Endothelial cell (in vitro differentiated cells): ENCODE measurements at places on chromosomes 3 and 15. TPM values are rescaled to one million over a fixed set of nuclear protein-coding genes. Genes with fewer than 3 reads are reported as not detected.

MCCC1 gene
- 19.8 TPM for total RNA-seq

FEZF2 gene
- not detected for total RNA-seq

MYH15 gene
- 0.23 TPM for total RNA-seq

SYNM gene
- 1.7 TPM for total RNA-seq

DNA sequence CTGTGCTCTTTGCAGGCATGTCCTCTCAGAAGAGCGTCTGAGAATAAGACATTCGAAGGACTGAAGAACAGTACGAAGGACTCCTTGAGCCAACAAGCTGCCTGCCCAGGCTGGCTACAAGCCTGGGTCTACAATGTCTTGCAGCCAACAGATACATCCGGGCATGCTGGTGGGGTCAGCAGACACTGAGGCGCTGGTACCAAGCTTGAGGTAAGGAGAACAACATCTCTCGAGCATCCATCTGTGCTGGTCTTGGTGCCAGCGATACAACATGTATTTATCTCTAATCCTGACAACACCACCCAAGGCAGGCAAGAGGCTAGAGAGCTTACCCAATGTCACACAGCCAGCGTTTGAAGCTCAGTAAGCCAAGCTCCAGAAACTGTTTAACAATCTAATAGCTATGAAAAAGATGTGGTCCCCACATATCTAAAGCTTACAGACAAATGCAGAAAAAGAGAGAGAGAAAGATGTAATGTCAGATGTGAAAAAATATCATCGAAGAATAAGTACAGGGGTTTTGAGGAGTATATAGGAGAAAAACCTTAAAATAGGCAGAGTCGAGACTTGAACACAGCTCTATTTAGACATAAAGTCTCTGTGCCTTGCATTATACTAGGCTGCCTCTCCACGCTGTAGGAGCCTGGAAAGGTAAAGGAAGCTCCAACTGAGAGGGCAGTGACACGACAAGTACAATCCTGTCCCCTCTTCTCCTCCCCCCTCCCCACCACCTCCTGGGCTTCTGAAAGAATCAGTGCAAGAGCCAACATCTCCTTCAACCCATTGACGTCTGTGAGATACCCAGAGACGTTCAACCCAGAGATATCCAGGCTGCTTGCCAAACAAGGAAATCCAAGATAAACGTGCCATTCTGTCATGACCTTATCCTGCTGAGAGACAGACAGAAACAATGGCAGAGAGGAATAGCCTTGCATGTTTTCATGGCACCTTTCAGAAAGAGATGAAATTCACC lies 39.4 kb downstream of the WWTR1 start:
- no peak for DNase-seq
- H3K4me3 ChIP-seq: peak overlapping the region; percentile 54
- peaks cover 6% of the 10 kb centered on the region for H3K27me3 ChIP-seq

- H3K27me3 ChIP-seq: peaks cover 5% of the 10 kb centered on the region
- no peak overlapping the region for H3K4me3 ChIP-seq
- DNase-seq: no peak
- H3K36me3 ChIP-seq: peaks cover 17% of the 10 kb centered on the region
- H3K4me1 ChIP-seq: peaks cover 53% of the 10 kb centered on the region
Observed at GRCh38 chr15:77457191-77457904, 36.7 kb downstream of the HMG20A start.

- H3K27ac ChIP-seq: no peak overlapping the region
- no peaks in the 10 kb centered on the region for H3K36me3 ChIP-seq
- H3K27me3 ChIP-seq: peaks cover 2% of the 10 kb centered on the region
- no peaks in the 10 kb centered on the region for H3K4me1 ChIP-seq
Observed at GRCh38 chr15:96720251-96720650, 389.8 kb downstream of the NR2F2 start.

GRCh38 chr15:55366981-55367380 lies 41.2 kb downstream of the CCPG1 start:
- no peaks in the 10 kb centered on the region for H3K27me3 ChIP-seq
- peaks cover 3% of the 10 kb centered on the region for H3K4me1 ChIP-seq
- no peak for DNase-seq
- no peaks in the 10 kb centered on the region for H3K36me3 ChIP-seq
- no peak overlapping the region for H3K27ac ChIP-seq
- H3K4me3 ChIP-seq: no peak overlapping the region

DNA sequence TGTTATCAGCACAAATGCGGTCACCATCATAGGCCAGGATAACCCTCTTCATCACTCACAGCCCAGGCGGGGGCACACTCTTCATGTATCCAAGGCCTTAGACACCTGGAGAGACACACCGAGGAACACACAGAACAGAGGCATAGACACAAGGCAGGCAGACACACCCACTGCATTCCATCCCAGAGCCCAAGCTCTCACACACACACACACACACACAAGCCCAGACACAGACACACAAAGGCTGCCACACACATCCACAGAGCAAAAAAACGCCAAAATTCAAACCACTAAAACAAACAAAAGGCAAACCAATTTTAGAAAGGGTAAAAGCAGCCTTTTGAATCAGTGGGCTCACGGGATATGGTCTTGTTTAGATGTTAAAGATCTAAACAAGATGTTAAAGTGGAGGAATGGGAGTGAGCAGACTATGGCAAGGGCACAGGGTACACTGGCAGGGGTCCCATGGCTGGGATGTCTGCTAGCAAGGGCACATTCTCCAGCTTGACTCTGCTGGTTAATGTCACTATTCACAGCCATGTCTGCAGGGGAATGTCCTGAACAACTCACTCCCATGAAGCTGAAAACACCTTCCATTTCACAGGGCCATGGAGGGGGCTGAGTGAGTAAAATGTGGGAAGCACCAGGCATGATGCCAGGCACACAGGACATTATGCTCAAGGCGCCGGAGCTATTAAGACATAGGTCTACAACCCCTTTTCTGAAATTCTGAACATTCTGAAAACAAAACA lies 14.9 kb upstream of the CRABP1 start:
- H3K36me3 ChIP-seq: peaks cover 3% of the 10 kb centered on the region
- peaks cover 5% of the 10 kb centered on the region for H3K27me3 ChIP-seq
- no peak overlapping the region for H3K4me3 ChIP-seq
- H3K4me1 ChIP-seq: peaks cover 20% of the 10 kb centered on the region

GRCh38 chr3:66380200-66380932 lies 120.5 kb downstream of the LRIG1 start:
- peaks cover 41% of the 10 kb centered on the region for H3K36me3 ChIP-seq
- H3K27me3 ChIP-seq: peaks cover 7% of the 10 kb centered on the region
- no peak overlapping the region for H3K27ac ChIP-seq
- H3K4me1 ChIP-seq: no peaks in the 10 kb centered on the region
- DNase-seq: no peak
- no peak overlapping the region for H3K4me3 ChIP-seq

DNA sequence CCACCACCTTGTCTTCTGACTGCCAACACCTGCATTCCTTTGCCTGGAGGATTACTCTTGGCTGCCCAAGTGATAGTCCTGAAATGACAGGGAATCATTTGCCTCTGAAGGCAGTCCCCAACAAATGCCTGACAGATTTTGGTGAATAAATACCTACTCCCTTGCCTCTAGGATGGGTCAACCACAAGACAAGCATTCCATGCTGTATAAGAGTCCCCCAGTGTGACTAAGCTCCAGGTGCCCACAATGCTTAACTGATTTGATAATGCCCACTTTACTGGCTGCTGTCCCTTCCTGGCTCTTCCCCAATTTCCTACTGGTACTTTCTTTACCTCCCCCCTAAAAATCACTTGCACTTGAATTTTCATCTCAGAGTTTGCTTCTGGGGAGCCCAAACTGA lies 14.8 kb downstream of the THRB start:
- no peaks in the 10 kb centered on the region for H3K4me1 ChIP-seq
- peaks cover 3% of the 10 kb centered on the region for H3K27me3 ChIP-seq
- no peaks in the 10 kb centered on the region for H3K36me3 ChIP-seq

DNA sequence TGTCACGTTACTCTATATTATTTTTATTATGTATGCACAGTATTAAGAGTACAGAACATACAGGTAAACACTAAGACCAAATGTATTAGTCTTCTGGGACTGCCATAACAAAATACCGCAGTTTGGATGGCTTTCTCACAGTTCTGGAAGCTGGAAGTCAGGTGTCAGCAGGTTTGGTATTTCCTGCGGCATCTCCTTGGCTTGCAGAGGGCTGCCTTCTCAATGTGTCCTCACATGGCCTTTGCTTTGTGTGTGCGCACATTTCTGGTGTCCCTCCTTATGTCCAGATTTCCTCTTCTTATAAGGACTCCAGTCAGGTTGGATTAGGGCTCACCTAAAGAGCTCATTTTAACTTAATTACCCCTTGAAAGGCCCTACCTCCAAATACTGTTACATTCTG lies 53.8 kb upstream of the CPOX start:
- no peak overlapping the region for H3K27ac ChIP-seq
- H3K27me3 ChIP-seq: no peaks in the 10 kb centered on the region
- H3K4me1 ChIP-seq: peaks cover 3% of the 10 kb centered on the region
- H3K36me3 ChIP-seq: no peaks in the 10 kb centered on the region
- no peak for DNase-seq
- no peak overlapping the region for H3K4me3 ChIP-seq
